CD4-positive, alpha-beta T cell (primary cell): ENCODE measurements at places on chromosomes 3 and 15.

DNA sequence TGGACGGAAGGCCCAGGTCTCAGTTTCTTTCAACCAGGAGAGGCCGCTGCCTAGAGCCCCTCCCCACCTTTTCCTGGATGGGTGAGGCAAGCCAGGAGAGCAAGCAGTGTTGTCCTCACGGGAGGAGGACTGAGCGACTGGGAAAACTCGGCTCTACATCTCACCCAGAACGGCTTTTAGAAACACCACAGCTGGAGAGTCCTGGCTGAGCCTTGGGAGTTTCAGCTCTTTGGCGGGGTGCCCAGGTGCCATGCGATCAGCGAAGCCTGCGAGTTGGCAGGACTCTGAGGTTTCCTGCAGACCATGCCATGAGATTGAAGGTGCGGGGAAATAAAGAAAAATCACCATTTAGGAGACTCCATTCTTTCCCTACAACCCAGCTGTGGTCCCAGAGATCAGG lies 26.0 kb downstream of the PPCDC start:
- DNase-seq: no peak

- DNase-seq: no peak
Observed at GRCh38 chr3:78322780-78323179, 1282.9 kb downstream of the ROBO2 start.

DNA sequence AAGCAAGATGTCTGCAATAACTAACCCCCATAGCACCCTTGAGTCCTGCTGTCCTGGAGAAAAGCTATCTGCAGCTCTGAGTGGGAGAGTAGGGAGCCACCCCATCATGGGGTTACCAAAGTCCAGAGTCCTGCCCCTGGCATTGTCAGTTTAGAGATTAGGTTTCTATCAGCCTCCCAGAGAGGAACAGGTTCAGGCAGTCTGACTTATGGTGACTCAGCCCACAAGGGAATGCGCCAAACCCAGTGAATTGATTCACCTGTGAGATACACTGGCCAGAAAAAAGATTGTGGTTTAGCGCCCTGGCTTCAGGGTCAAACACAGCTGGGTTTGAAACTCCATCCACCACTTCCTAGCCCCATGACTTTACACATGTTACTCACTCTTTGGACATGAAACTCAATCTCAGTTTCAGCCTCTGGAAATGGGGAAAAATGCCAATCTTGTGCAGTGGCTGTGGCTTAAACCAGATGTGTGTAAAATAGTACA lies 263.6 kb upstream of the HES1 start:
- no peak for DNase-seq

DNA sequence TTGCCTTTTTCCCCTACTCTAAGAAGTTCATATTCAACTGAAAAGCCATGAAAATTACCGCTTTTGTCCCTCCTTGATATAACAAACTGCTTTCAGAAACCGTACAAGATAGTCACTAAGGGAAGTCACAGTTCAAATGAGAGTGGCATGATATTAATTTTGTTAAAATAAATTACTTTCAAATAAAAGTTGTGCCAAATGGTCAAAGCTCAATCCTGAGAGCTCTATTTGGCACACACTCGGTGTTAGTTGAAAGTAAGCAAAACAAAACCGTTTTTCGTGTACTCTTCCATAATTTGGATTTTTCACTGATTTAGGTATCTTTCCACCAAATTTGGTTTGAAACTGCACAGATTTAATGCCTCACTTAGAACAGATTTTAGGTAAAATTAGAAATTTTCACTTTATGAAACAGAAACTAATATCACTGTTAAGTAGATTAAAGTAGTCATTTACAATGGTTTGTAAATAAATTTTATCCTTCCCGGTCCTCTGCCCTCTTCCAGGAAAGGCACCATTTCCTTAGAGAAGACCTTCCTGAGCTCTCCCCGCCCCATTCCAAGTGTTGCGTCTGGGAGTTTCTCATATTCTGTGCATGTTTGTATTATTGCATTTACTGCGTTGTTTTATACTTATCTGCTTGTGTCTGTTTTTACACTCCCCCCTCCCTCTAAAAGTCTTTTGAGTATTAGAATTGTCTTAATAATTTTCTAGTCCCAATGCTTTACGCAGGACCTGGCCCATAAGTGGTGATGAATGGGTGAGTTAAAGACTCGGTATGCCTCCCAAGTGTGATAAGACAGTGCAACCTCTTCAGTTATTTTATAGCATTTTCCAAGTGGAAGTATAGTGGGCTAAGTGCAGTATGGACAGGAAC lies 853 bp downstream of the TCAIM start:
- no peak for DNase-seq

DNA sequence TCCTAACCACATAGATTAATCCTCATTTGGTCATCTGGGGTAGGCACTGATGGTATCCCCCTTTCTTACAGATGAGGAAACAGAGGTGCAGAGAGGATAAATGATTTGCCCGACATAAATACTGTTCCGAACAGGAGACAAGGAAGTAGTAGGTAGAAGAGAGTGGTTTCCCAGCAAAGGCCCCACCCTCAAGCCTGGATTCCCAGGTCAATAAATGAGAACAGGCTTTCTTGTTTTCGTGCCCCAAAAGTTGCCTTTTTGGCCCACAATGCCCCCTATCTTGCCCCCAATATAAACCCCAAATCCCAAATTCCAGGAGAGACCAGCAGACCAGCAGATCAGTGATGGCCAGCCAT lies 125.5 kb upstream of the PRR20G start:
- no peak for DNase-seq

DNA sequence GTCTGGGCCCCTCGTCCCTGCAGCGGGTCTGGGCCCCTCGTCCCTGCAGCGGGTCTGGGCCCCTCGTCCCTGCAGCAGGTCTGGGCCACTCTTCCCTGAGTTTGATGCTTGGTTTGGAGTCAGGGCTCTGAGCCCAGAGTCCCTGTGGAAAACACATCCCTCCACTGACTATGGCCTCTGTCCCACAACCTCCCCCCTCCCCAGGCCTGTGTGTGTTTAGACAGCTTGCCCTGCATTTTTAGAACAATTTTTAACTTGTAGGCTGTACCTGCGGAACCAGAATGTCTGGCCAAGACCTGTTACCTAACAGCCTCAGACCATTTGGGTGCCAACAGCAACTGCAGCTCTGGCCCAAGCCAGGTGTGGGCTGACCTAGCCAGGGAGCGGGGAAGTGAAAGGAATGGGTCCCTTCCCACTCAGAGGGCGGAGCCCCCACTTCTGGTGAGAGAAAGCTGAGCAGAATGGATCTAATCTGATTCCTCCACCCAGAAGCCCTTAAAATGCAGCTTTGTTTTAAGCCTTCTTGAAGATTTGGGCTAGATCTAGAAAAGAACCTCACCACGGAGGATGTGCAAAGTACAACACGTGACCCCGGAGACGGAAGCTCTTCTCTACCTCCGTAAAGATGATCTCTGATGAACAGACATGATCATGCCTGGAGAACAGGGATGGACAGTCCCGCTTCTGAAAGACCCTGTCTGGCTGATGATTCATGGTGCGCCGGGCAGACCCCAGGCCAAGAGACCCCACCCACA lies 60.5 kb upstream of the TFRC start:
- DNase-seq: no peak

DNA sequence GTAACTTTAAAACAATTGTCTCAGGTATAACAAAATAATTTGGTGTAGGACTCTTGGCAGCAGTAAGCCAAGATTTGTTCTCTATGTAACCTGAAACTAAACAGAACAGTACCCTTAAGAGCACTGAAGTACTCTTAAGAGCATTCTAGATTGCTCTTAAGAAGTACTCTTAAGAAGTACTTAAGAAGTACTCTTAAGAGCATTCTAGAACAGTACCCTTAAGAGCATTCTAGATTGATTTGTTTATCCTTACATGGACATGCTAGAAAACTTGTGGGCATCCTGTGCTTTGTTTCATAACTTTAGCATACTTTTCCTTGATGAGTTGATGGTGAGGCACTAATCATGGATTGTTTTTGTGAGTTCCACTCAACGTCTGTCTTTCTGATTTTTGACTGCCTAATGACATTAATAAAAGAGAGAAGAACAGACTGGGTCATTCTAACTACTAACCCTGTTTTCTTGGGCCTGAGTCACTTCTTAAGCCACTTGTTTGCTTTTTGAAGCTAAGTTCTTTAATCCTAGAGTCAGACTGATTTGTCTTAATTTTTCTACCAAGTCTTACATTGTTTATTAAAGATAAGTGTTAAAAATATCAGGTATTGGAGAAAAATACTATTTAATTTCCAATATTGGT lies 57.2 kb upstream of the UTS2B start:
- no peak for DNase-seq

DNA sequence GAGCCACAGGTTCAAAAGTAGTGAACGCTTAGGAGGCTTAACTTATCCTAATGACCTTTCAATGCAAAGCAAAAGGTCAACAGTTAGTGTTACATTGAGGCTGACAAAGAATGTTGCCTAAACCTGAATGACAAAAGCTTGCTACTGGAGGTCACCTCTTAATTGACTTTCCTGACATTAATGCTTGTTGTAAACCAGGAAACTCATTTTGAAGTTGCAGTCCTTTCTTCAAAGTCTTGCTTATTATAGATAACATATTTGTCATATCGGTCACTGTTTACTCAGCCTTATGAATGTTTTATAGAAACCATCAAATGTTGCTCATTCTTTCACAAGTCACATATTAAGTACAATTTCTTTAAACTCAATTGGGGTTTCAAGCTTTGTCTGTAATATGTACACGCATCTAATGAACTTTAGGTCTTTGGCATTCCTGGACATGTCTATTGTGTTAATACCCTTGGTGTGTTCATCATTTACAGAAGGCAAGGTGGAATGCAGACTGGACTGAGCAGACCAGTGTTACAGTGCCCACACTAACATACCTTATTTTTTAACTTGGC lies 488.2 kb upstream of the NECTIN3 start:
- DNase-seq: no peak

DNA sequence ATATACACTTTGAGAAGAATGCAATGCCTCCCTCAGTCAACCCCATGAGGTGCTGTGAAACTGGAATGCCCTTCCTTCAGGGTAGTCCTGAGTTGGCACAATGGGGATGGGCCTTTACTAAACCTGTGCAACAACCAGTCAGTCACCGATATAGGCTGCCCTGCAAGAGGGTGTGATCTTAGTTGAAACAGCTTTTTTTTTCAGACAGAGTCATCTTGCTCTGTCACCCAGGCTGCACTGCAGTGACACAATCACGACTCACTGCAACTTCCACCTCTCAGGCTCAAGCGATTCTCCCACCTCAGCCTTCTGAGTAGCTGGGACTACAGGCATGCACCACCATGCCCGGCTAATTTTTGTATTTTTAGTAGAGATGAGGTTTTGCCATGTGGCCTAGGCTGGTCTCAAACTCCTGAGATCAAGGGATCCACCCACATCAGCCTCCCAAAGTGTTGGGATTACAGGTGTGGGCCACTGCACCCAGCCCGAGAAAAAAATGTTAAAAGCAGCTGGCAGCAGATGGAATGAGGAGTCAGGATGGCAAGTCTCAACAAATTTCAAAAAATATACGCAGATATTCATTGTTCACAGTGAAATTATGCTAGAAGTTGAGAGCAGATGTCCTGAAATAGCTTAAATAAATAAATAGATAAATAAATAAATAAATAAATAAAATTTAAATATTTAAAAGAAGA lies 31.8 kb downstream of the MYO5A start:
- no peak for DNase-seq

DNA sequence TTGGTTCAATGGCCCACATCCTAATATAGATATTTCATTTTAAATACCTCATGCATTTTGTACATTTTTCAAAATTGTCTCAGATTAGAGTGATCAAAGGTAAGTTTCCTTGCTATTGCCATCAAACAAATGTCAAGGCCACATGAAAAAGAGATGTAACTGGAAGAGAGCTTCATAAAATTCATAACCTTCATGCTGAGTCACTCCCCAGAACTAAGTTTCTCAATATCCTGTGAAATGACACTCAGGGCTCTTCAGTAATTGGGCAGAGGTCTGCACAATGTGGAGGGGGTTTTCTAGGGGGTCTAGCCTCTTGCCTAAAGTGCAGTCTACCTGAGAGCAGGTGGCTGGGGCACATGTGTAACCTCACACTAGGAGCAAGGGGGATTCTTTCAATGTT lies 152.2 kb upstream of the SLC2A2 start:
- no peak for DNase-seq

GRCh38 chr3:40470701-40471100 lies 6.2 kb upstream of the ZNF619 start:
- no peak for DNase-seq

DNA sequence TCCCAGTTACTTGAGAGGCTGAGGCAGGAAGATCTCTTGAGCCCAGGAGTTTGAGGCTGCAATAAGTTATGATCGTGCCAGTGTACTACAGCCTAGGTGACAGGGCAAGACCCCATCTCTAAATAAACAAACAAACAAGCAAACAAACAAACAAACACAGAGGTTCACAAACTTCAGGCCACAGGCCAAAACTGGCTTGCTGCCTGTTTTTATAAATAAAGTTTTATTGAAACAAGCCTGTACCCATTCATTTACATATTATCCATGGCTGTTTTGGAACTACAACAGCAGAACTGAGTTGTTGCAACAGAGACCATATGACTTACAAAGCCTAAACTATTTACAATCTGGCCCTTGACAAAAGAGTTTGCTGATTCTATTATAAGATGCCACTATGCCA lies 6.5 kb downstream of the DYNC1LI1 start:
- no peak for DNase-seq

DNA sequence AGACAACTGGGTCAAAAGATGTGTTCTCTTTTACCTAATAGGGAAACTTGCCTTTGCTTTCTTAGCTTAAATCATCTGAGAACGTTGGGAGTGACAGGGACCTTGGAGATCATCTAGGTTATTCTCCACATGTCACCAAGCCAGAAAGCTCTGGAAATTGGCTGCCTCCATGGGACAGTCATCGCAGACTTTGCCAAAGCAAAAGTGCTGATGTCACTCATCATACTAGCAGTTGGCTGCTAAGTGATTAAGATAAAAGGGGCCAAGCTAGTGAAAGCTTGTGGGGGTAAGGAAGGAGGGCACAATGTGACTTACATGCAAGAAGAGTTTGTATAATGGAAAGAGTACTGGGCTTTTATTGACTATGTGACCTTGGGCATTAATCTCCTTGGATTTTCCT lies 198.0 kb upstream of the PFN2 start:
- DNase-seq: no peak

DNA sequence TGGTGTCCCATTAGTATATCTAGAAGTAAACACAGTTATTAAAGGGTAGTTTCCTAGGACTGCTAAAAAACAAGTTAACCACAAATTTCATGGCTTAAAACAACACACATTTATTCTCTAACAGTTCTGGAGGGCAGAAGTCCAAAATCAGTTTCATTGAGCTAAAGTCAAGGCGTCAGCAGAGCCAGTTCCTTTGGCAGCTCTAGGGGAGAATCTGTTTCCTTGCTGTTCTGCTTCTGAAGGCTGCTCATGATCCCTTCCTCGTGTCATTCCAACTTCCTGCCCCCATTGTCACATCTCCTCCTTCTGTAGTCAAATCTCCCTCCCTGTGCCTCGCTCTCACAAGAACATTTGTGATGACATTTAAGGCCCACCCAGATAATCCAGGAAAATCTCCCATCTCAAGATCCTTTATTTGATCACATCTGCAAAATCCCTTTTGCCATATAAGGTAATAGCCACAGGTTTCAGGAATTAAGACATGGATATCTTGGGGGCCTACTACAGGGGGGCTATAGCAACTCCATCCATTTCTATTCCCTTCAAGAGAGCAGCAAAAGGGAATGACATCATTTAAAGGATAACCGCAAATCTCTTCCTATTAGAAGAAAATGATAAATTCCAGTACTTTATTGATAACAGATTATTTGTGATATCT lies 50.1 kb downstream of the GPR176 start:
- no peak for DNase-seq

- no peak for DNase-seq
Observed at GRCh38 chr3:11551036-11551435, 92.7 kb downstream of the VGLL4 start.
